C1 segment of cervical spinal cord (tissue), 14 donors: ENCODE measurements at places on chromosomes 5 and 9.

- no peak for DNase-seq
These were observed 151.4 kb downstream of the HSD17B3 start for GRCh38 chr9:96150324-96151227.

DNA sequence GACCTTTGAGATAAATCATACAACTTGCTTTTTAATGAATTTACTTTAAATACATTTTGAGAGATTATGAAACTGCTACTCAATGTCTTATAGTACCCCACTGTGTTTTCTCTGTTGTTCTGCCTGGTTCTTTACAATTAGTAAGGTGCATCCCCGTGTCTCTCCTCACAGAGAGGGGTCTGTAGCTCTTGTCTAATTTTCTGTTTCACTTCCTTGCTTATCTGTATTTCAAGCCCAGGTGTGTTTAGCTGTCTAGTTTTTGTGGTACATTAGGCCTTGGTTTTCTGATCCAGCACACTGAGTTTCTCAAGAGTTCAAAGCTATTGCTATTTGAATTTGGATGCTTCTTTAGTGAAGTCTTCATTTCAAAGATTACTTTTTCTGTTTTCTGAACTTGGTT is 105.1 kb downstream of the MAST4 start:
- no peak for DNase-seq

GRCh38 chr5:107321906-107322305 is 348.8 kb downstream of the EFNA5 start:
- no peak for DNase-seq

- no peak for DNase-seq
These were observed 203.0 kb downstream of the SEC61B start for GRCh38 chr9:99425124-99425523.

DNA sequence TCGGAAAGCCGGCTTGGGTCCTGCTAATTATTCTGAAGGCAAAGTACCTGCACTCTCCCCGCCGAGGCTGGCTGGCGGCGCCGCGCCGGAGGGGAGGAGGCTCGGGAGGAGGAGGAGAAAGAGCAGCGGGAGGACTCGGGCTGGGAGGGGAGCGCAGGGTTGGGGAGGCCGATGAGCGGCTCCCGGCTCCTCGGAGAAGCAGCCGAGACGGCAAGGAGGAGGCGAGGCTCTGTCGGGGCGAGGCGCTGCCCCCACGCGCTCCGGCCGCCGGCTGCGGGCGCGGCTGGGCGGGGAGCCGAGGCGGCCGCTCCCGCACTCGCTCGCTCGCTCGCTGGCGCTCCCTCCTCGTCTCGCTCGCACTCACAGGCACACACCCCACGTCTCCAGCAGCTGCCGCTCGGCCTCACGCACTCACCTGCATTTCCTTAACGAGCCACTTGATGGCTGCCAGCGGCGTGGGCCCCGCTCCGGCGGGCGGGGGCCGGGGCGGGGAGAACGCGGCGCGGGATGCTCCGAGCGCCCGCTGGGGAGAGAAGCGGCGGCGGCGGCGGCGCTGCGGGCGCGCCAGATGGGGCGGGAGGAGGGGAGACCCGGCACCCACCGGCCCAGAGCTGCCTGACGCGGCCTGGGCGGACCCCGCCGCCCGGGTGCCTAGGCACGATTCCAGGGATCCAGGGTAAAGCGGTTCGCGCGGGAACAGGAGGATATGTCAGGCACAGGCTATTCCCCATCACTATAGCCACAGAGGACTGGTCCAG is at the start of gene PTPRD:
TSS of gene PTPRD (minus strand) at position 362 of the 758 bp plus-strand sequence.
- peak; percentile 3 for DNase-seq

DNA sequence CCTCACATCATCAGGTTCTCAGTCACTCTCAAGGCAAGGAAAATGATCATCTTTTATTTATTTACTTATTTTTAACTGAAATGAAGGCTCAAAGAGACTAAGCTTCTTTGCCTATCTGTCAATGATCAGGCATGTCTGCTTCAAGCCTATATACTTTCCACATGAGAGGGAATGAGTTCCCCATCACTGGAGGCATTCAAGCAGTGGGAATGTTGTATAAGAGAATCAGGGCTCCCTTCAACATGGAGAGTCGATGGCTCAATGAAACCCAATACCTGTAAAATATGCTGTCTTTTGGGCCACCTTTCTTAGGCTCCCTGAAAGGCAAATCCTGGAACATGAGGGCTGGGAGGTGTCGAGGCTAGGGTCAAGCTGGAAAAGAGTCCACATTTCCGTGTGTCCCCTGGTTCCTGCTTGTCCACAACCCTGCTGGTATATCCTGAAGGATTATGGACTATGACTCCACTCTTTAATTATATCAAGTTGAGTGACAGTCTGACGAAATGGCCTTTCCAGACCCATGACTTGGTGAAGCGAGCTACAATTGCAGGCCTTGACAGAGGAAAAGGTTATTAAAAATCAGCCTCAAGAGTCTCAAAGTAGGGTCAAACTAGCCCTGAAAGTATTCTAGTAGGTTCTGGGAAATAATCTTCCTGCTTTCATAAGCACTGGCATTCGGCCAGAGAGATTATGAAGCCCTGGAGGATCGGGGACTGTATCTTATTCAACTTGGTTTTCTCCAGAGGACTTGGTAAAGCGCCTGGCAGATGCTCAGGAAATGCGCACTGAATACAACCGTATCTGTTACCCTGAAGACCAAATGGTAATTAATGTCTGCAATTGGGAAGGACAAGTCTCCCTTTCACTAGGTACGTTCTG is 145.9 kb upstream of the TBC1D2 start:
- DNase-seq: no peak

DNA sequence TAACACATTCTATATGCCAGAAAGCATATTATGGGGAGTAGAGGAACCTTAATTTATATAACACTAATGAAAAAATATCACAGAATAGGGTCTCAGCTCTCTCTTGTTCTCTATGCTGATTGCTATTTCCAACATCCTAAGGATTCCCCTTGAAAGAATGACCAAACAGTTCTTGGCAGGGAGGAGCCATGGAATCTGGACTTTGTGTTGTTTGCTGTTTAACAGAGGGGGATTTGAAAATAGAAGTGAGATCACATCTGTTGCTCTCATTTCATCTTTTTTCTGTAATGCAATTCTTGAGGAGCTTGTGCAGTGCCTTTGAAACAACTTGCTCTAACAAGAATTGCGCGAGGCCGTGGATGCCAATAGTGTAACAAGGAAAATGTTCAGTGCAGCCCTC is 755.3 kb downstream of the TLE1 start:
- no peak for DNase-seq
